NCI-H1092 (cell line): ENCODE measurements at places on chromosomes 7 and 10.

- DNase-seq = no peak
Measured at GRCh38 chr10:1209355-1209979, 153.3 kb downstream of the WDR37 start.

DNA sequence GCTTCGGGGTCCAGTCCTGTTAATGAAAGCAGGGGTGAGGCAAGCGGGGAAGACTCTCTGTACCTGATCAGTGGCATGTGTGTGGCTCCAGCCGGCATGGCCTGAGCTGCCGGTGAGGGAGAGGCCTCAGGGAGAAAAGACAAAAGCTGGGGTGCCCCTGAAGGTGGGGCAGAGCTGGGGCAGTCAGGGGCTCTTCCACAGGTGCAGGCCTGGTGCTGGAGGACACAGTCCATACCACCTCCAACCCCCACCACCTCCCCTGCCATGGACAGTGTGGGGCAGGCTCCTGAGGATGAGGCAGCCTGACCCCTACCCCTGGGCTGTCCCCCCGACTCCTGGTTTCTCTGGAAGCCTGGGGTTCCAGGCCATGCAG is 129.5 kb downstream of the LHPP start:
- no peak for DNase-seq

DNA sequence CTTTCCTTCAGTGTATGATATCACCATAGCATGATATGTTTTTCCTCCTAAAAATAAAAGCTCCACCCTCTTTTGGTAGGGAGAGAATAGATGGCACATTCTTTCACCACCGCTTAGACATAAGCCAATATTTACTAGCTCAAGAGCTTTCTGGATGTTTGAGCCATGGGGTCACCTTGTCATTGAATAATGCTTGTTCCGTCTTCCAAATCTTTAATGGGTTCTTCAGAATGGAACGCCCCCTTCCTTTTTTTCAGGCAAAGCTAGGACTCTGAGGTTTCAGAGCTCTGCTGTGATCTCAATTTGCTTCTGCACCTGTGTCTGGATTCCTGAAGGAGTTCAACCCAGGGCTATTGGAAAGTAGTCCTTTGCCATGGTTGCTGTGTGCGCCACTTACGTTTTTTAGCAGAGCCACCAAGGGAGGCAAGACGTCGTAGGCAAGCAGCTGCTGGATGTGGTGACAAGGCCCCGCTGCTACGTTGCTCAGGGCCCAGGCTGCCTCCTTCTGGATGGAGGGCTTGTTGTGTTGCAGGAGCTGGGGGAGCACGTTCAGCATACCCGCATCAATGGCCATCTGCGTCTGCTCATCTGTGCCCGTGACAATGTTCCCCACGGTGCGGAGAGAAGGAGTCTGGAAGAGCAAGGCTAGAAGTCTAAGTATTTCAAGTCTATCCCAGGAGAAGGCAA is 23.2 kb downstream of the KPNA7 start:
- DNase-seq = no peak

- DNase-seq = no peak
Measured at GRCh38 chr7:107474104-107474521, 4.3 kb downstream of the GPR22 start.

DNA sequence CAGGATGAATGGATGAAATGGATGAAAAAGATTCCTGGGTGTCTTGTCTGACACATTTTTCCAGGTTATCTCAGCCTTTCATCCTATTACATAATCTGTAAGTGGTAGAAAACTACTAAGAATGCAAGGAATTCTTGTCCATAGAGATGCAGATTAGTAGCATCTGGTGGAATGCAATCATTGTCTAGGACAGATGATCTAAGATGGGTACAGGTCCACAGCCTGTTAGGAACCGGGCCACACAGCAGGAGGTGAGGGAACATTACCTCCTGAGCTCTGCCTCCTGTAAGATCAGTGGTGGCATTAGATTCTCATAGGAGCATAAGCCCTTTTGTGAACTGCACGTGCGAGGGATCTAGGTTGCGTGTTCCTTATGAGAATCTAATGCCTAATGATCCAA is 225.0 kb downstream of the CALN1 start:
- no peak for DNase-seq

DNA sequence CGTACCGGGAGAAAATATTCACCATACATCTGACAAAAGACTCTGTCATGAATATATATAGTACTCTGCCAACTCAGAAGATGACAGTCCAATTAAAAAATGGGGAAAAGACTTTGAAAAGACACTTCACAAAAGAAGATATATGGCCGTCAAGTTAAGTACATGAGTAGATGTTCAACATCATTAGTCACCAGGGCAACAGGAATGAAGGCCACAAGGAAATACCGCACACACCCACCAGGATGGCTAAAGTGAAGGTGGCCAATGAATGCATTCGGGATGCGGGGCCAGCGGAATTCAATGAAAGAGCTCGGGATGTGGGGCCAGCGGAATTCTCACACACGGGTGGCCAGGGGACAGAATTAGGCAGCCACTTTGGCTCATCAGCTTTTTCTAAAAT is 42.2 kb downstream of the MAD1L1 start:
- no peak for DNase-seq

DNA sequence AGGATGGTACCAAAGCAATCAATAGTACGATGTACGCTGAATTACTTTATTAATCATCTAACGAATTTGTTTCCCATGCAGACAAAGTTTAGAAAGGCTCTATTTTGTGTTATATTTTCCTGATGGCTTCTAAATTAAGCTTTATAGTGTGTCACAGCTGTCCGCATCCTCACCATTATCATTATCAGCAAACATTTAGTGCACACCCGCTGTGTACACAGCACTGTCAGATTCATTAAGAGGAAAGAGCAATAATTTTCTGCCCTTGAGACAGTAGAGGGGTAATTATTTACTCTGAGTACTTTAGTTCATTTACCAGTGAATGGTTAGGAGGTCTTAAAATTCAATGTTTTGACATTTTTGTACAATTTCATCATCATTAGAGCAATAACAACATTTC is 233.3 kb upstream of the PTPRZ1 start:
- no peak for DNase-seq
